ENCODE measurements at places on chromosomes 4 and X.
A peak's percentile ranks its signal among the peaks of the same experiment; 100 is the strongest.

DNA sequence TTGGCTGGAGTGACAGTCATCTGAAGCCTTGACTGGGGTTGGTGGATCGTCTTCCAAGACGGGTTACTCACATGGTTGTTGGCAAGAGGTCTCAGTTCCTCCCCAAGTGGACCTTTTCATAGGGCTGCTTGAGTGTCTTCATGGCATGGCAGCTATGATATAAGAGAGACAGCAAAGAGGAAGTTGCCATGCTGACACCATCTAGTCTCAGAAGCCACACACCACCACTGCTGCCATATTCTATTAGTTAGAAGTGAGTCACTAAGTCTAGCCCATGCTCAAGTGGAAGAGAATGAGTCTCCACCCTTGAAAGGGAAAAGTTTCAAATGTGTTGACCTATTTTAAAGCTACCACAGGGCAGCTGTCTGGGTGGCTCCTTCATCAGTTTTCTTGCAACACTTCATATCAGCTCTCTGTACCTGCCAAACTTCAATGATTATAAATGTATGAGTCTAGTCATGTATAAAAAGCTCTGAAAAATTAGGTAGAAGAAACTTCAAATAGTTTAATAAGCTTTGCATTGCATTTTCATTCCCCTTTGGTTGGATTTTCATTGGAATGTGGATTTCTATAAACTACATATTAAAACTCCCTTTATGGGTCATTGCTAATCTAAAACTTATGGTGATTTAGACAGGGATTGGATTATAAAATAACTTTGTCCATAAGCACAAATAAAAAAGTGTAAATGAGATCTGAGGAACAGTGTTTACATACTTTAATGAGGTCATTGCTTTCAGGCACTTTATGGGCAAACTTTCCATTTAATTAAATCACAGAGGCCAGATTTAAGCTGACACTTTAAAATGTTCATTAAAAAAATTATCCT lies 68.0 kb upstream of the ATXN3L start:
- peak; percentile 11 for DNase-seq

DNA sequence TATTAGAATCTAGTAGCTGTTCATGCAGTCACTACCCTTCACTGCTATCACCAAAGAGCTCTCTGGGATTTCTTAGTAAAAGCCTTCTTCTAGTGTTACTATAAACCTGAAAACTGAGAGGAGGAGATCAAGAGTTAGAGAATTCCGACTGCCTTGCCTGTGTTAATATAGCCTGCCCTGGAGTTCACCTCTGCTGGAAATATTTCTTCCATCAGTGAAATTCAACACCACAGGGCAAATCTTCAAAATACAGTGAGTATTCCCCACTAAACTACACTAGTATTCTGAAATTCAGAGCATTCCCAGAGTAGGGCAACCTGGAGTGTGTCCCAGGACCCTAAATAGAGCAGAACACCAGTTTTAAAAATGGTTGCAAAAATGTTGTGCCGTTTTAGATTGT lies 301.1 kb downstream of the ARHGAP24 start:
- no peak for DNase-seq

DNA sequence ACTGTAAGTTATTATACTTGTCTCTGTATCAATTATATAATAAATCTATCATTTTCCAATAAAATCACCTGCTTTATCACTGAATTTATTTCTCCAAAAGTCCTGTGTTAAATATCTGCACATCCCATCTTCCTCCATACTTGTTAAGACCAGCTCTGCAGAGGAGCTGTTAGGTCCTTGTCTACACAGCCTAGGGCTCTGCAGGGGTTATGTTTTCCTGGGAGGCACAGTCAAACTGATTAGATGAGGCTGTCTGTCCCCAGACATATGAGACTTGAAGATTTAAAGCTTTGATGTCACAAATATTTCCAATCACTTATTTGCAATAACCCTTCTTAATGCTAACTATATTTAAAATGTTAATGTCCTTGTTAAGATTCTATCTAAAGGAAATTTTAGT lies 446.8 kb downstream of the TRAM1L1 start:
- no peak for DNase-seq

DNA sequence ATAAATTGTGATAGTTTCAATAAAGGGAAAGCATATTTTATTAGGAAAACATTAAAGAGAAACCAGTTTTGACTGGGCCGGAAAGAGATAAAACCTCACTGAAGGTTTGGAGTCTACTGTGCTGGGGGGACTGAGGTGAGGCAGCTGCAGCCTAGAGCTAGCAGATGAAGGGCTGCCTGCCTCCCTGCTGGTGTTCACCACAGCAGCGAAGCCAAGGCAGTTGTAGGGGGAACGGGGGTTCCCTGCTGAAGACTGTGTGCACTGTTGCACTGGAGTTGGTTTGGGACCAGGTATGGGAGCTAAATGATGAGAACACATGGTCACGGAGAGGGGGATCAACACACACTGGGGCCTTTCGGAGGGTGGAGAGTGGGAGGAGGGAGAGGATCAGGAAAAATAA lies 546.5 kb upstream of the SMIM31 start:
- DNase-seq: no peak

GRCh38 chr4:26786916-26787315 lies 73.7 kb upstream of the STIM2 start:
- no peak for DNase-seq

- DNase-seq: no peak
Observed at GRCh38 chr4:1022051-1022738, 10.8 kb downstream of the FGFRL1 start.

GRCh38 chr4:147303174-147303872 lies 177.6 kb upstream of the EDNRA start:
- DNase-seq: no peak

DNA sequence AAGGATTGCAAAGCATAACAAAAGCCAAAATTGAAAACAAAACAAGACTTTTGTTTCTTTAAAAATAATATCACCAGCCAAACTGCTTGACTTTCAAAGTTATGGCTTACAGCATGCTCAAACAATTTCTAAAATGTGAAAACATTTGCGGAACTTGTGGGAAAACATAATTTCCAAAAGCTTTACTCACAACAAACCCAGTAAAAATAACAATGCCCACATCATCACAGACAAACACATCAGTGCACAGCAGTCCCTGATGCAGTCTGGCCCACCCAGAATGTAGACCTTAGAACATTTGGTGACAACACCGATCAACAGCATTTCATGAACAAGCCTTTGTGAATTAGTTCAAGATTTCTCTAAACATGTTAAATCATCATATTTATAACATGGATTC lies 98.9 kb downstream of the ARHGAP6 start:
- DNase-seq: no peak

DNA sequence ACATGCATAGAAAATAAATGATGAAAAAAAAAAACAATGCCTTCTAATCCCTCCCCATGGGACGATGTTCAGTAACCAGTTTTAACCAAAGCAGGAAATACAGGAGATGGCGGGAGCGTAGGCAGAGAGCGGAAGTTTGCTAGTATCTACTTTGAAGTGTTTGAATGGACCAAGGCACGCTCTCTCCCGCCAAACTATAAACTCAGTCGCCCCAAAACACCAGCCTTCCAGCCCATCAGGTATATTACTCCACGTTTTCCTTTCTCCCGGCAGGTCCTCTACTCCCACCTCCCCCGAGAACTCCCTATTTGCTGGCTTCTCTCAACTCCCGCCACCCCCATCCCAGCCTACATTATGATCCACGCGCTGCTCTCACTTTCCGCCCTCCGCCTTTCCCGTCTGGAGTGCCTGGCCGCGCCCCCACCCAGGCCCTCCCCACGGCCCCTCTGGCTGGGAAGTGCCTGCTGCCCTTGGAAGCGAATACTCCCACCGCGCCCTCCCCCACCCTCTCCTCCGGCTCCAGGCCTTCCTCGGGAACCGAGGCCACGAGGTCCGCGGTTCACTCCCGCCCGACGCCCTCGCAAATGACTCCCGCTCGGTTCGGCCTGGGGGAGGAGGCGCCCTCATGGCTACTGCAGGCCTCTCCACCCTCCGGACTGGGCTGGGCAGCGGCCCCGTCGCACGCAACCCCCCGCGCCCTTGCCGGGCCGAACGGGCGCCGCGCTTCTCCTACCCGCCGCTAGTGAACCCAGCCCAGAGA lies 723 bp downstream of the DHX15 start:
- peak; percentile 64 for DNase-seq

DNA sequence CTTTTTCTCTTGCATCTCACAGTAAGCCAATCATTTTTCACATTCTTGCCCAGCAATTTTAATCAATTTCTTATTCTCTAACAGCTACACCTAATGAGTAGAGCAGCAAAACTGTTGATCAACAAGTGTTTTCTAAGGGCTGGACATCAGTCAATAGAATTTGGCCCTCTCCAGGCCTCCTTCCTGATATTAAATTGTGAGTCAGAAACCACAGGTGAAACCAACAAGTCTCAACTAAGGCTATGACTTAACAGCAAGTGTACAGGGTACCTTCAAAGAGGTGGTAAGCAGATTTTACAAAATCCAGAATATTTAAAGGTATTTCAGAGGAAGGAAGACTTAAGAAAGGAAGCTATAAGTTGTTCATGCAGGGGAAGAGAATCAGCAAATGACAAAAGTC lies 156.5 kb upstream of the ARHGAP24 start:
- no peak for DNase-seq

DNA sequence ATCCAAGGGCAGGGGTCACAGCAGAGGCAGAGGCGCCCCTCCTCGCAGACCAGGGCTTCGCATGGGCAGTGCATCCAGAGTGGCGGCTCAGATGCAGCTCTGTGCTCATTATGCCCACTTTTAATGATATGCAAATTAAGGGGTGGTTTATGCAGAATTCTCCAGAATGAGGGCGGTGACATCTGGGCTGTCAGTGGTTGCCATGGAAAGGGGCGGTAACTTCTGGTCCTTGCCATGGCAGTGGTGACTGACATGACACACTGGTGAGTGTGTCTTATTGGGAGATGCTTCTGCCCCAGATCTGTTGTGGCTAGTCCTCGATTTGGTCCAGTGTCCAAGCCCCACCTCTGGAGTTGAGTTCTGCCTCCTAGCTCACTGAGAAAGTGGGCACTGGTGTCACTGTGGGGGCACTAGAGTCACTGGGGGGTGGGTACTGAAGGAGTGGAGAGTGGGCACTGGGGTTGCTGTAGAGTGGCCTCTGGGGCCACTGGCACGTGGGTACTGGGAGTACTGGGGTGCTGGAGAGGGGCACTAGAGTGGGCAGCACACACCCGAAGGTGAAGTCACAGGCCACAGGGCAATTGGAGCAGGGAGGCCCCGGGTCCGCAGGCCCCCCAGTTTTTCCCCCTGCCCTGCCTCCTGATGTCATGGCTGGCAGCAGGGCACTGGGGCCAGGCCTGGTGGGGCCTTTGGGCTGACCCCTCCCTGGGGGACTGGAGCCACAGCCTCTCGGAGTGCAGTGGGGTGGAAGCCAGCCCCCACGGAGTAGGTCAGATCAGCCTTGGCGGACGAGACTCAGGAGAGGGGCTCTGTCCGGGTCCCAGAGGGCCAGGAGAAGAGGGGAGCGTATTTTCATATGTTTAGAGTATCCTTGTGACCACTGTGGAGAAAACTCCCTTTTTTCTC lies 98.6 kb upstream of the NKX1-1 start:
- no peak for DNase-seq

DNA sequence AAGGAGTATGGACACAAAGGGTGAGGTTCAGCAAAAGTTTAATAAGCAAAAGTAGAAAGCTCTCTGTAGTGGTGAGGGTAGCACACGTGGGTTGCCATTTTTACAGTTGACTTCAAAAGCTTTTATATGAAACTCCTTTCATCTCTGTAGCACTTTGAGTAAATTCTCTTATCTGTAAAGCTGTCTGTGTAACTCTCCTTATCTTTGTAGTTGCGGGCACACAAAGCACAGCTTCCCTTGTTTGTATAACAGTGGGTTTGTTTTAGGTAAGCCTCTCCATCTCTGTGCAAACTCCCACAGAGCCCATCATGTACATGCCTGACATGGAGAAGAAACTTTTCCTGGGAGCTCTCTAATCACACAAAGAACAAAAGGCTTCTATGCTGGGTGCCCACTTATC lies 325.9 kb upstream of the PABPC5 start:
- DNase-seq: no peak

GRCh38 chrX:68682790-68683189 lies 35.3 kb downstream of the STARD8 start:
- DNase-seq: no peak

DNA sequence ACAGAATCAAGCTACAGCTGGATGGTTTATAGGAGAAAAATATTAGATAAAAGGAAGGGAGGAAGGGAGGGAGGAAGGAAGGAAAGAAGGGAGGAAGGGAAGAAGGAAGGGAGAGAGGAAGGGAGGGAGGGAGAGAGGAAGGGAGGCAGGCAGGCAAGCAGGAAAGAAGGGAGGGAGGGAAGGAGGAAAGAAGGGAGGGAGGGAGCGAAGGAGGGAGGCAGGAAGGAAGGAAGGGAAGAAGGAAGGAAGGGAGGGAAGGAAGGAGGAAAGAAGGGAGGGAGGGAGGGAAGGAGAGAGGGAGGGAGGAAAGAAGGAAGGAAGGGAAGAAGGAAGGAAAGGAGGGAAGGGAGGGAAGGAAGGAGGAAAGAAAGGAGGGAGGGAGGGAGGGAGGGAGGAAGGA lies 77.9 kb upstream of the C1QTNF7 start:
- no peak for DNase-seq

DNA sequence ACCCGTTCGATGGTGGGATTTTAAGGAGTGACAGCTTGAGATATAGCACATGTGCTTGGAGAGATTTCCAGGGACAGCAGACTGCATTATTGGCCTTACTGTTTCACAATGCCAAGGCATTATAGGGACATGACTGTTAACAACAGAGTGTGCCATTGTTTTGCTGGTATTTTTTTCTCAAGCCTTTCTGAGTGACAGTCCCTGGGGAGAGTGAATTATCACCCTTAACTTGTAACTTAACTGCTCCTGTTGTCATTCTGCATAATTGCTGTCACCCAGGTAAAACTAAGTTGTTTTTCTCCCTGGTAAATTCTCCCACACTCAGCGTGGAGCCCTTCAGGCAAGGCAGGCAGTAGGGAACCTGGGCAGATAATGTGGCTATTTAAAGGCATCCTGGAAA lies 989.2 kb upstream of the LCORL start:
- DNase-seq: no peak

DNA sequence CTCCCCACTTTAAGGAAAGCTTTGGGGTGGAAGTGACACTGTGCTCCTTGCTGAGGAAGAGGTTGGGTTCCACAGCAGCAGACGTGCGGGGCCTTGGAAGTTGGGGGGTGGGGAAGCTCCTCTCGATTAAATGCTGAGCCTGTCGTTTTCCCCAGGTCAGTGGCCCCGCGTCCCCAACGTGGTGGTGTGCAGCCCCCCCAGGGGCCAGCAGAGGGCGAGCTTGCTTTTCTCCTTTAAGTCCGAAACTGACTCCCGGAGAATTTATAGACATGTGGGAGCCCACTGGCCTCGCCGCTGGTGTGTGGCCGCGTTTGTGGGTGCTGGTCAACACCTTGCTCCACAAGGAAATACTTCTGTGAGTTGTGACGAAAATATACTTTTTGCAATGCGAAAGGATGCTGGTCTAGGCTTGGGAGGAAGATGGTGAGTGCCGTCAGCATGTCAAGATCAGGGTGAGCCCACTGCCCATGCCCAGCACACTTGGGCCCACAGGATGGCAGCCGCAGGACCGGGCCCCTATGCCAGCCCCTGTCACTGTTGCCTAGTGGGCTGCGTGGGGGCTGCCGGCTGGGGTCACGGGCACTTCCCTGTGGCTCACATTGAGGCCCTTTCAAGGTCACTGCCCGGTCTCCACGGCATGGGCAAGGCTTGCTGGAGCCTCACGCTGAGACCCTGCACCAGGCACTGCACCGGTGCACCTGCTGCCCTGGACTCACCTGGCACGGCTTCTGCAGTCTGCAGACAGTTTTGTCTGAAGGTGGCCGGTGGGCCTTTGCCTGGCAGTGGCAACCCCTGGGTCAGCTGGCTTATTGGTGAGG lies 9.4 kb downstream of the UVSSA start:
- DNase-seq: peak; percentile 52
